Trophoblast cell (in vitro differentiated cells and primary cell): ENCODE measurements at places on chromosomes 6 and 20.

- no peak overlapping the region for H3K27ac ChIP-seq
- no peaks in the 10 kb centered on the region for H3K27me3 ChIP-seq
- no peak overlapping the region for H3K4me3 ChIP-seq
- H3K4me1 ChIP-seq, result peaks cover 5% of the 10 kb centered on the region
These were observed 74.7 kb upstream of the TNFAIP3 start for GRCh38 chr6:137792160-137793033.

GRCh38 chr6:106886081-106886843, 88.3 kb downstream of the CD24 start:
- no peaks in the 10 kb centered on the region for H3K27me3 ChIP-seq
- peaks cover 1% of the 10 kb centered on the region for H3K36me3 ChIP-seq
- DNase-seq, result no peak
- H3K4me1 ChIP-seq, result peaks cover 13% of the 10 kb centered on the region
- H3K27ac ChIP-seq, result peak overlapping the region; percentile 32

- no peaks in the 10 kb centered on the region for H3K36me3 ChIP-seq
- H3K27ac ChIP-seq, result no peak overlapping the region
- H3K27me3 ChIP-seq, result no peaks in the 10 kb centered on the region
- no peaks in the 10 kb centered on the region for H3K4me1 ChIP-seq
- DNase-seq, result no peak
- H3K4me3 ChIP-seq, result no peak overlapping the region
These were observed 47.9 kb downstream of the BTBD3 start for GRCh38 chr20:11965602-11966001.

GRCh38 chr20:23266530-23267398, 83.8 kb upstream of the NXT1 start:
- H3K27ac ChIP-seq, result no peak overlapping the region
- no peak for DNase-seq
- no peaks in the 10 kb centered on the region for H3K4me1 ChIP-seq
- no peaks in the 10 kb centered on the region for H3K36me3 ChIP-seq
- no peak overlapping the region for H3K4me3 ChIP-seq
- H3K27me3 ChIP-seq, result no peaks in the 10 kb centered on the region

DNA sequence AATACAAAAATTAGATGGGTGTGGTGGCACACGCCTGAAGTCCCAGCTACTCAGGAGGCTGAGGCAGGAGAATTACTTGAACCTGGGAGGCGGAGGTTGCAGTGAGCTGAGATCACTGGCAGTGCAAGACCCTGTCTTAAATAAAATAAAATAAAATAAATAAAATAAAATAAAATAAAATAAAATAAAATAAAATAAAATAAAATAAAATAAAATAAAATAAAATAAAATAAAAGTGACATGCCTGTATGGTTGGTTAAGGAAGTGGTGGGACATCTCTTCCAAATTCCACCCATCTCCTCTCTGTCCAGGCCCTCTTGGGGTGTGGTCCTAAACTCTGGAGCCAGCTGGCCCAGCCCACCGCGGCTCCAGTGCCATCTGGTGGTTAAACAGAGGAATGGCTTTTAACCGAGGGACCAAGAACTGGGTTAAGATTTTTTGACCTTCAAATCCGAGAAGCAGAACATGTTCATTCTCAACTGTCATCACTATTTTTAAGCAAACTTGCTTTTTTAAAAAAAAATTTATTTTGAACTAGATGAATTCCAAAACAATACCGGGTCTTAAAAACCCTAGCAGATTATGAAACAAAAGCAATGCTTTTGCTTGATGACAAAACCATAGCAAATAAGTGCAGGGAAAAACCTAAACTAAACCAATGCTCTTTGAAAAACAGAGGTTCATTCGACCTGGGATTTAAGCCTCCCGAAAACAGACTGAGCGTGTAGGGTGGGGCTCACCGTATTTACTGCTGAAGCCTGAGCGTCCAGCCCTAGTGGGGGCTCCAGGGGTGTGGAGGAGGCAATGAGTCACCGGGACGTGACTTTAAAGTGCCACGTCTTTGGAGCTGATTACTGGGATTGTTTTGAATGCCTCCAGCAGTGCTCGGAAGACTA, 68.8 kb downstream of the CDC5L start:
- H3K27ac ChIP-seq, result no peak overlapping the region
- peak; percentile 75 for DNase-seq
- no peak overlapping the region for H3K4me3 ChIP-seq
- peaks cover 3% of the 10 kb centered on the region for H3K4me1 ChIP-seq
- peaks cover 6% of the 10 kb centered on the region for H3K36me3 ChIP-seq
- no peaks in the 10 kb centered on the region for H3K27me3 ChIP-seq

GRCh38 chr6:93393554-93394074, 25.7 kb downstream of the EPHA7 start:
- H3K4me3 ChIP-seq, result no peak overlapping the region
- no peaks in the 10 kb centered on the region for H3K36me3 ChIP-seq
- no peaks in the 10 kb centered on the region for H3K4me1 ChIP-seq

DNA sequence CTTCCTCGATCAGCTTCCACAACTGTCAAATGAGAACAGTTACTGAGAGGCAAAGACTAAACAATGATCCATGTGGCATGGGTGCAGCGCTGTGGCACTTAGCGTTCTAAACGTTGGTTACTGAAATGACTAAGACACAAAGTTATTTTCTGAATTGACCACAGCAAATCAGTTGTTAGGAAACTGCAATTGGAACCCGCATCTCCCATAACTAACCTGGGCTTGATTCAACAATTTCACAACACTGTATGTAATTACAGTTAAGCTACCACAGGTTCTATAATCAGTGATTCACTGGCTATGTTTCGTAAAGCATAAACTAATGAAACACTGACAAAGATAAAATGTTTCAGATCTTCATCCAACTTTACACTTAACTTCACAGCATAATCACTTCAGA, 12.5 kb downstream of the WDR27 start:
- no peak overlapping the region for H3K27ac ChIP-seq
- no peak overlapping the region for H3K4me3 ChIP-seq
- DNase-seq, result peak; percentile 27
- H3K4me1 ChIP-seq, result no peaks in the 10 kb centered on the region

DNA sequence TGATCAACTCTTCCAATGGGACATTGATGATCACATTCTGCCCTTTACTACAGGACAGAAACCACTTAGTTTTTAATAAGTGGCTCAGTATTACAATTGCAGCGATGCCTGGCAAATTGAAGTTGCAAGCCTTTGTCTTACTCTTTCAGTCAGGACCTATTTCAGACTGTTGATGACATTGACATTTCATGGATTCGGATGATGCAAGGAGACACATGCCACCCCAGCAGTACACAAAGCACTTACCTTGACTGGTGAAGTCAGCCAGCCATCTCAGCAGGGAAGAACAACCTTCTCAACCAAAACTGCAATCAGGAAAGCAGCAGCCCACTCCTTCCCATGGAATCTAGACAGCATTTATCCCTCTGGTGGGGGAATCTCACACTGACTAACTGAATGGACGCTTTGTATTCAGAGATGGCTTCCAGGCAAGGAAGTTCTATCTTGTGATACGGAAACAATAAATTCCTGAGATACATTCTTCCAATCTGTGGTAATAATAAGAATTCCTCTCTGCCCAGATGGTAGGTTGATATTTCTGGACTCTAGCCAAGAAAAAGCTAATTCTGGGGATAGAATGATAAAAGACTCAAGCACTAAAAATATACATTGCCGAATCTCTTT, 24.8 kb downstream of the NFYA start:
- no peaks in the 10 kb centered on the region for H3K4me1 ChIP-seq
- H3K4me3 ChIP-seq, result no peak overlapping the region
- no peaks in the 10 kb centered on the region for H3K27me3 ChIP-seq
- no peak for DNase-seq
- peaks cover 60% of the 10 kb centered on the region for H3K36me3 ChIP-seq

DNA sequence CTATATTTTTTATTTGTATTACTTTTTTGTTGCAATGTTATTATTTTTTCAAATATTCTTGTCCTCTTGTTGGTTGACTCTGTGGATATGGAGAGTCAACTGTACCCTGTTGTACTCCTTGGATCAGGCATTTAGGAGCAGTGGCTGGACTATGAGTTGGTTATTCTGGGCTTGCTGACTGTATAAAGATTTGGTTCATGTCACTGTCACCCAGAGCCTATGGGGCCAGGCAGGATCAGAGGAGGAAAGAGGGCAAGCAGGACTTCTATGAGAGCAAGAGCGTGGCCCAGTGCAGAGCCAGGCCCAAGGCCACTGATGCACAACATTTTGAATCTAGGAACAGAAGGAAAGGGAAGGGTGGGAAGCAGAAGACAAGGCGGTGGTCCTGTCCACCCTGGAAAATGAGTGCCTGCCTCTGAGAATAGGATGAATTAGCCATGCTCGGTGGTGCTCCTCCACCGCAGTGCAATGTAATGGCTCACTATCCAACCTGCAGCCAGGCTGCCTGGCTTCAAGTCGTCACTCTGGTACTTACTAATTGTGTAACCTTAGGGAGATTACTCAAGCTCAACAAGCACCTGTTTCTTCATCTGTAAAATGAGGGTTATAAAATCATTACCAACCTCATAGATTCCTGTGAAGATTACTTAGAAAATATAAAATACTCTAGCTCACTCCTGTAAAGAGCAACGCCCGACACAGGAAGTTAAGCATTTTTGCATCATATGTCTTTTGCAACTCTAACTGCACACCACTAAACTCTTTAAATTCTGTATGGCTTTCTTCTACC, 192.1 kb downstream of the KCNQ5 start:
- peaks cover 10% of the 10 kb centered on the region for H3K4me1 ChIP-seq
- no peaks in the 10 kb centered on the region for H3K27me3 ChIP-seq
- no peaks in the 10 kb centered on the region for H3K36me3 ChIP-seq
- no peak overlapping the region for H3K4me3 ChIP-seq

DNA sequence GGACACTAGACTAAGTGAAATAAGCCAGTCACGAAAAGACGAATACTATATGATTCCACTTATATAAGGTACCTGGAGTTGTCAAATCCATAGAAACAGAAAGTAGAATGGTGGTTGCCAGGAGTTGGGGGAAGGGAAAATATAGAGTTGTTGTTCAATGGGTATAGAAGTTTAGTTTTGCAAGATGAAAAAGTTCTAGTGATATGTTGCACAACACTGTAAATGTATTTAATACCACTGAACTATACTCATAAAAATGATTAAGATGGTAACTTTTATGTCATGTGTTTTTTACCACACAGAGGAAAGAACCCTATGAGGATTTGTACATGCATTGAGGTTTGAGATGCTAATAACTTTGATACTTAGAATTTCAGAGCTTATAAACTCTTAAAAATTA, 46.0 kb upstream of the TRAM2 start:
- no peaks in the 10 kb centered on the region for H3K27me3 ChIP-seq
- no peaks in the 10 kb centered on the region for H3K36me3 ChIP-seq
- no peaks in the 10 kb centered on the region for H3K4me1 ChIP-seq
- no peak overlapping the region for H3K4me3 ChIP-seq
- DNase-seq, result no peak

DNA sequence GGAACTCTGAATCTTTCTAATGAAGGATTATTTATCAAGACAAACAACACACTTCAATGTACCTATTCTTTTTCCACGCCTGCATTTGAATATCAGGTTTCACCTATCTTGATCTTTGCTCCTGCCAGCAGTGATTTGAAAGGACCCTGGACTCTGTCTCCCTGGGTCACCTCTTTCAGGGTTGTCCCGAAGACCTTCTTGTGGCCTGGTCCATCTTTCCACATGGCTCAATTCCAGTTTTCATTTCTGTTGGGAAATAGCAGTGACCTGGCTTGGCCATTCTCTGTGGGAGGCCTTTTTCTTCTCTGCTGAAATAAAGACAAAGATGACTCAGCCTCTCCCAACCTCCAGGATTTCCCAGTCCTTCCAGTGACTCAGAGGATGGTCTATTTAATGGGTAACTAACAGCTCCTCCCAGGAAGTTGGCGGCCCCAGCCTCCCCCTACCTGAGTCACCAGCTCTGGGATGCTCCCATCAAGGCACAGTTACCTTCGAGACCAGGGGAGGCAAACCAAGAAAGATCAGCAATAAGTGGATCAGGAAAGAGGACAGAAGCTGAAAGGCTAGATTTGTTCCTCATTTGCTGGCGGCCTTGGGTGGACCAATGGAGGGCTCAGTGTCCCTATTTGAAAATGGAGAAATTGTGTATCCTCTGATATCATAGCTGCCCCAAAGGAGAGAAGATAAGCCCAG, 120.2 kb upstream of the RNF24 start:
- no peaks in the 10 kb centered on the region for H3K27me3 ChIP-seq
- H3K4me3 ChIP-seq, result no peak overlapping the region
- H3K27ac ChIP-seq, result peak overlapping the region; percentile 65
- H3K4me1 ChIP-seq, result peaks cover 15% of the 10 kb centered on the region
- no peaks in the 10 kb centered on the region for H3K36me3 ChIP-seq

DNA sequence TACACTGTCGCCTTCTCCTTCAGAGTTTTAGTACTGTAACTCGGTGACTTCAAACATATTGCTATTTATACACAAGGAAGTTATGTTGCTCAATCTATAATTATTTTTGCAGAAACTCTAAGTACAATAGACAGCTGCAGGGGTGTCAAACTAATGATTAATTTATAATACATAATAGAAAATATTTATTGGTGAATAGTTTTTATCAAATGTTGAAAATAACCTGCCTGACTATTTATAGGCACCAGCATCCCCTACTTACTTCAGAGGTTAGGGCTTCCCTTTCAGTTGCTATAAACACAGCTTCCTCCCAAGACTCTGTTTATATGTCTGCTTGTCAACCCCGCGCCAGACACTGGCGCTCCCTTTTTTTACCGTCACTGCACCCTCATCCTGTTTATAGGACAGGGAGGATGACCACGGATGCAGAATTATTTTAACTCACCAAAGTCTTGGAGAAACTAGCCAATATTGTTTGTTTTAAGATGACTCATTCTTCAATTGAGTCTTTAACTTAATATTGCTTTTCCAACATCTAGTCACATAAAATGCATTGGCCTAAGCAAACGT, 225.0 kb downstream of the ALDH8A1 start:
- H3K36me3 ChIP-seq, result no peaks in the 10 kb centered on the region
- no peak overlapping the region for H3K4me3 ChIP-seq
- no peak for DNase-seq
- no peak overlapping the region for H3K27ac ChIP-seq
- no peaks in the 10 kb centered on the region for H3K27me3 ChIP-seq

DNA sequence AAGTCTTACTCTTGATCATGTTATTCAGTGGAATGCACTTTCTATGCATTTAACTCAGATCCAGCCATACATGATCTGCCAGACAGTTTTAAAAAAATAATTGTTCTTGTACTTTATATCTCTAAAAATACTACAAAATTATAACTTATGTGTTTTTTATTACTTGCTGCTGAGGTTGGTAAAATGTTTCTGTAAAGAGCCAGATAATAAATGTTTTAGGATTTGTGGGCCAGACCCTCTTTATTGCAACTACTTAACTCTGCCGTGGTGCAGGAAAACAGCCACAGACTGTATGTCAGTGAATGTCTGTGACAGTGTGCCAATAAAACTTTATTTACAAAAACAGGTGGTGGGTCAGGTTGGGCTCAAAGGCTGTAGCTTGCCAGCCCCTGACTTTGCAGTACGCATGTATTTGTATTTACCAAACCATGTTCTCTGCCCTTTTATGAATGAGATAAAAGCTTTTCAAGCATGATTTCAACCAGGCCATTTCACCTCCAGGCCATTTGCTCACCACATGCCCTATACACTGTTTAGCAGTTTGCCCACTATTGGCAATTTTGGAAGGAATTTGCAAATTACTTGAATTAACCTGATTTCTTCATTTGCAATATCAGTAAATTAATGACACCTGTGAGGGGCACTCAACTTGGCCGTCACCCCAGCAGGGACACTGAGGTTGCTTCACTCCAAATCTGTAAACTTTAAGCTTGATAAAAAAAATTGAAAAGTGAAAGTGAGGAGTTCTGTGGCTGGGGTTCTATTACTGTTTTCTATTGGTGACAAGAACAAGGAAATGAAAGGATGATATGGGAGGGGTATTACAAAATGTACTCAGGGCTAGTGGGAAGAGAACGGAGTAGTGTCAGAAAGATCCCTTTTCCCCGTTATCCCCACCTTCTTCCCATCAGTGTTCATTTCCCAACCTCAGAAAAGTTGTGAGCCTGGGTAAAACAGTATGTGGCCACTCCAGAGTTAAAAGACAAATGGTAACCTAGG, 133.4 kb downstream of the CEBPB start:
- H3K27me3 ChIP-seq, result no peaks in the 10 kb centered on the region
- no peak for DNase-seq
- H3K4me1 ChIP-seq, result peaks cover 16% of the 10 kb centered on the region
- H3K4me3 ChIP-seq, result no peak overlapping the region
